ENCODE measurements at places on chromosomes 2 and 18. TPM values are rescaled to one million over a fixed set of nuclear protein-coding genes. Genes with fewer than 3 reads are reported as not detected.
A peak's percentile ranks its signal among the peaks of the same experiment; 100 is the strongest.

Gene TCF7L1
- polyA plus RNA-seq, result 62.5 TPM

Gene HOXD13
- polyA plus RNA-seq, result not detected

Gene OXER1
- polyA plus RNA-seq, result 8.0 TPM

Gene ACTR1B
- 47.3 TPM for polyA plus RNA-seq

- no peak for DNase-seq
Measured at GRCh38 chr18:292271-292670, 24.4 kb upstream of the THOC1 start.

GRCh38 chr2:46657042-46657504 is 177.7 kb downstream of the TMEM247 start:
- no peak for DNase-seq

GRCh38 chr2:124988111-124988510 is 963.0 kb downstream of the CNTNAP5 start:
- DNase-seq, result no peak

- DNase-seq, result no peak
Measured at GRCh38 chr18:58788971-58789875, 75.5 kb upstream of the ZNF532 start.

- DNase-seq, result no peak
Measured at GRCh38 chr2:227340106-227340505, 15.1 kb downstream of the MFF start.

- no peak for DNase-seq
Measured at GRCh38 chr2:166792808-166793207, 95.5 kb upstream of the XIRP2 start.

- DNase-seq, result no peak
Measured at GRCh38 chr2:113041871-113042270, 10.8 kb downstream of the IL36B start.

DNA sequence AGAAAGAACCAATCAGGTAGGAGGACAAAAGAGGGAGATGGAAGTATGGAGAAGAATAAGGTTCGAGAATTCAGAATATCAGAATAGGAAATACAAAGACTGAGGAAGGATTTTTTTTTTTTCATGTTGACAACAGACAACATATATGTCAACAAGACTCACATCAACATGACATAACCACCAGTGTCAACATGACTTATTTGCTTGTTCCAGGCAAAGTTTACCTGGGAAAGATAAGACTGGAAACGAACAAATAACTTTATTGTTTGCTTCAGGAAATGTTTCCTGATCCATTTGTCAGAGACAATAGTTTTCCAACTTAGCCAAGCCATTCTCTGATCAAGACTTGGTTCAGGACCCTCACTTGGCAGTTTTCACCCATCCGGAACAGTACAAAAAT is 321.9 kb upstream of the NETO1 start:
- no peak for DNase-seq

DNA sequence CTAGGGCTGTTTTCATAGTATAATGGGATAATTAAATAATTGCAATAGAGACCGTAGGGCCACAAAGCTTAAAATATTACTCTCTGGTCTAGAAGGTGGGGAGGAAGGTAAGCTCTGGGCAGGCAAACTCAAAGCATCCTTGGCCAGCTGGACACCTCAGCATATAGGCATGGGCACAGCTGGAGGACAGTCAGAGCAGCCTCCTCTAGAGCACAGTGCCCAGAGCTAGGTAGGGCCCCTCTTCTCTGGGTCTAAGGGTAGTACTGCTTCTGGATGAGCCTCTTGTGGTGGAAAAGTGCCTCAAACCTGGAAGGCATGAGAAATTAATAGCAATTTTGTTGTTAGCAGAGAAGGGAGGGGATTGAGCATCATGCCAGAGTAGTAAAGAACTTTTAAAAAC is 291.3 kb upstream of the FBXO11 start:
- DNase-seq, result no peak

DNA sequence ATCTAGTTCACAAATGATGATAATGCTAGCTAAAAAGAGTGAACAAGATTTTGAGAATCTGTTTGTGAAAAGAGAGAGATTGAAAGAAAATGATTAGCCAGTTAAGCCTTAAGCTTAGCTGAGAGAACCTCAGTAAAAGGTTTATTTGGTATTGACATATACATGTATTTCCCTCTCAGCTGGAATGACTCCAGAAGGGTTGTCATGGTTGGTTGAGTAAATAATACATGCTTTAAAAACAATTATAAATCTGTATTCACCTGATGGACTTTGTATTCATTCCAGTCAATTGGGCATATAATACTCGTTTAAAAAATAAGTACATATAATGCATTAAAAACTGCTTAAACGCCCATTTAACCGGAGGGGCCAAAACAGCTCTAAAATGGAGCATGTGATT is 181.4 kb downstream of the GRB14 start:
- DNase-seq, result no peak

GRCh38 chr2:80778704-80779103 is 474.2 kb upstream of the LRRTM1 start:
- DNase-seq, result no peak

GRCh38 chr2:219991116-219991515 is 363.7 kb downstream of the SLC4A3 start:
- no peak for DNase-seq

DNA sequence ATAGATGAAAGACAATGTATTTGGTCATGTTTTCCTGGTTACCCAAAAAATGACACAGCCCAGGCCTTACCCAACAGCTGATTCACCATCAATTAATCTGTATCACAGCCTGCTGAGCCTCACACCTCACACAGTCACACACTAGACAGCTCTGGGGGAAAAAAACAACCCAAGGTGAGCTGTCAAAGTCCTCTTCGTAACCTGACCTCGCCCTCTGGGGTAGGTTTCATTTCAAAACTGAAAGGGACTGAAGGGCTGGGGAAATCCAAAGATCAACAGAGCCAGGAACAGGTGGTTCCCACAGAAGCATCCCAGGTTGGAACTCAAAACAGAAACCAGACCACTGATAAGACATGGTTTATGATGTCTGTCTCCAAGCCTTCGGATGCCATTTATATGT is 18.2 kb upstream of the PCBP1 start:
- no peak for DNase-seq

DNA sequence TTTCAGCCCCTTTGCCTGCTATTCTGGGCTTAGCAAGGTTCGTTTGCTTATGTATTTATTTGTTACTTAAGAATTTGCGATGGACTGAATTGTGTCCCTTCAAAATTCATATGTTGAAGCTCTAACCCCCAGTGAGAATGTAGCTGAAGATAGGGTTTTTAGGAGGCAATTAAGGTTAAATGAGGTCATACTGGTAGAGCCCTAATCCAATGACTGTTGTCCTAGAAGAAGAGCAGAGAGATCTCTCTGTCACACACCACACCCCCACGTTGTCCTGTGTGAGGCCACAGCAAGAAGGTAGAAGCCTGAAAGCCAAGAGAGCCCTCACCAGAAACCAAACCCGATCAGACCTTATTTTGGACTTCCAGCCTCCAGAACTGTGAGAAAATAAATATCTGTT is 66.7 kb downstream of the KIAA1328 start:
- no peak for DNase-seq

- DNase-seq, result no peak
Measured at GRCh38 chr2:120814352-120814751, 78.7 kb downstream of the GLI2 start.

DNA sequence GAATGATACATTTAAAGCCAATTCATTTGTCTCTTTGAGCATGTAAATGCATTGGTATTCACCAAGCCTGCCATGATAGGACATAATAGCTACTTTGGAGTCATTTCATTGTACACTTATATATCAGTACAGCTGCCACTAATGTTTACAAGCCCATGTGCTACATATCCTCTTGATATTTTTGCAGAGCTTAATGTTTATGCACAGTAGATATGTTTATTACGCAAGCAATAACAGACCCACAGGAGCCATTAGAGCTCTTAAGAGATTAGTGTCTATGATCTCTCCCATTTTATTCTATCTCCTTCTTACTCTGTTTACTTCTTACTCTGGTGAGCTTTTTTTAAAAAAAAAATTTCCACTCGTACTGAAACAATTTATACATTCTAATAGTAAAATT is 1132.1 kb upstream of the ZEB2 start:
- peak; percentile 53 for DNase-seq

- DNase-seq, result no peak
Measured at GRCh38 chr2:14752295-14752694, 119.8 kb downstream of the LRATD1 start.

GRCh38 chr18:7618891-7619442 is 51.9 kb downstream of the PTPRM start:
- no peak for DNase-seq

DNA sequence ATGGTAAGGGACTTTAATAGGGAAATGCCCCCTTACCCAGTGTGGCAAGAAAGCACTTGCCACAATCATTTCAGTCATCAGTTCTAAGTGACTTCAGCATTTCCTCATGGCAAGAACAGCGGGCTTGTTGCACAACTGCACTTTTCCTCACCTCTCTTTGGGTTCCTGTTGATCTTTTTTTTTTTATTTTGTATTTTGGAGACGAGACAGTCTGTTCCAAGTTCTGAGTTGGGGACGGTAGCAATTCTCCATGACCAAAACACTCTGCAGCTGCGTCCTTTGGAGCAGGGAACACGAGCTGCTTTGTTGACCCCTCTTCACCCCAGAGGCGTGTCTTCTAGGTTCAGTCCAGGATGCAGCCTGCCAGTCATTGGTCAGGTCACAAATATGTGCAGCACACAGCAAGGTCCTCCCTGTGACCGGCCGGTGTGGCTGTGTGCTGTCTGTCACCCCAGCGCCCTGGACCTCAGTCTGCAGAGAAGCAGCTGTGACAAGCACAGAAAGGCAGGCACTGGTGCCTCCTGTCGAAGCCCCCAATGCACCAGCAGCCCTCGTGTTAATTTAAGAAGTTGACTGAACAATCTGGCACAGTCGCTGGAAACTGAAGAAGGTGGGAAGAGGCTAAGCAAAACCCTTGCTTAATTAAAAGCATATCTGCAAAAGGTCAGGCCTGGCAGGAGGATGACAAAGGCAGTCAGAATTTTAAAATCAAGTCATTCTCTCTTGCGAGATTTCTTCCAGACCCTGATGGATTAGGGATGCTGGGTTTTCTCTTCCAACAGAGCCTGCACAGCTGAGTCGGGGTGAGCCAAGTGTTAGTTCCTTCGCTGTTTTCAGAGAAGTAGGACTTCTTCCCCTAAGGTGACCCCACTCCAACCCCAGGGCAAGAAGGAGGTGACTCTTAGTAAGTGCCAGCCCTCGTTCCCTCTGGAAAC is 96.7 kb upstream of the COPS8 start:
- peak; percentile 82 for DNase-seq

DNA sequence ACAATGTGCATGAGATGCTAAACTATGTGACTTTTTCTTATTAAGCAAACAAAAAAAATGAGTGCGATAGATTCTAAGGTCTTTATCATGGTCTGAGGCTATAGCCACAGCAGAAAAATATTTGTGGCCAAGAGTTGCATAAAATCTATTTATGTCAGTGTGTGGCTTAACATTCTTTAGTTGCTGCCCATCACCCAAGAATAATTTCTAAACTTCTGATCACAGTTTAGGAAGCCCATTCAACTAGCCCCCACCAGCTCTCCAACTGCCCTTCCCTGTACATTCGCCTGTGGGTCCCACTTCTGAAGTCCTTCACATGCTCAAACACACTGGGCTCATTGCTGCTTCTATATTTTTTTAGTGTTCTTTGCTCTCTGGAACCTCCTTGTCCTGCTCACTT is 107.1 kb downstream of the CTNNA2 start:
- DNase-seq, result no peak

DNA sequence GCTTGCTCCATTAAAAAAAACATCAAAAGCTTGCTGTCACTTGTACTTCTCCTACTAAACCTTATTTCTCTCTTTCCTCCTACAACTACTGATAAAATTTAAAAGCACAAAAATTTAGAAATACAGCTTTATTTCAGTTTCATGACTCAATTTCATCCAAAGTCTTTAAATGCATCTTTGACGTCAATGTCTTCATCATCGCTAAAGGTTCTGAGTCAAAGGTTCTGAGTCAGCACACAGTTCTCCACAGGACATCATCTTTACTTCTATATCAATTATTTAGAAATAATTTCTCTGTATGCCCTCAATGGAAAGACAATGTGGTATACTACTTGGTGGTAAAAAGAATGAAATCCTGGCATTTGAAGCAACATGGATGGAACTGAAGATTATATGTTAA is 163.9 kb upstream of the DNMT3A start:
- DNase-seq, result no peak

- no peak for DNase-seq
Measured at GRCh38 chr2:105802587-105802986, 57.9 kb downstream of the NCK2 start.

- no peak for DNase-seq
Measured at GRCh38 chr18:65983750-65984149, 232.9 kb downstream of the CDH7 start.

DNA sequence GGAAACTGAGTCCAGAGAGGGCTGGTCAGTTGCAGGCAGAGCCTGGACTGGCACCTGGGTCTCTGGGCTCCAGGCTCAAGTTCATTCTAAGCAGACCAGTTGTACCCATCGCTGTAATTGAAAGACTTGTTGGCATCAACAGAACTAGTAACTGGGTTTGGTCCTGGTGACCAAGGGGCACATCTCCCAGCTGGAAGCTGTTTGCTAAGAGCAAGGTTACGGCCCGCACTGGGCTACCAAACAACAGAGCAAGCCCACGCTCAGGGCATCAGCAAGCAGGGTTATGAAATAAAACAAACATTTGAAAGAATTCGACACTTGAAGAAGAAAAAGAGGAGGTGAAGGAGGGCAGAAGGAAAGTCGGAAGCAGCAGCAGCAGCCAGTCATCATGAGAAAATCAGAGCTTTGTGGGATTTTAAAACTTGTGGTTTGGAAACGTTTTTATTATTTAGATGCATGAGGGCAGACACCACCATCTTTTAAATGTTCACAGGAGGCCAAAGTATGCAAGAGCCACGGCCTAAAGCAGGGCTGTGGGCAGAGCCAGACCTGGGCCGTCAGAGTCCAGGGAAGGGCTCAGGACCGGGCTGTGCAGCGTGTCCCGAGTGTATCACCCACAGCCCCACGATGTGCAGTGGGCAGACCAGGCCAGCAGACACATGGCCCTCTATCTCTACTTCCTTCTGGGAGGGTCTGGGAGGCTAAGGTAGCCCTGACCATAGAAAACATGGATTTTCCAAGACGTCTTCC is 220.3 kb downstream of the BCL2 start:
- no peak for DNase-seq

GRCh38 chr2:43455296-43455695 is 140.5 kb downstream of the THADA start:
- no peak for DNase-seq

- DNase-seq, result no peak
Measured at GRCh38 chr2:209986415-209986814, 16.0 kb upstream of the RPE start.

- no peak for DNase-seq
Measured at GRCh38 chr2:189191766-189192165, 12.2 kb upstream of the COL5A2 start.

DNA sequence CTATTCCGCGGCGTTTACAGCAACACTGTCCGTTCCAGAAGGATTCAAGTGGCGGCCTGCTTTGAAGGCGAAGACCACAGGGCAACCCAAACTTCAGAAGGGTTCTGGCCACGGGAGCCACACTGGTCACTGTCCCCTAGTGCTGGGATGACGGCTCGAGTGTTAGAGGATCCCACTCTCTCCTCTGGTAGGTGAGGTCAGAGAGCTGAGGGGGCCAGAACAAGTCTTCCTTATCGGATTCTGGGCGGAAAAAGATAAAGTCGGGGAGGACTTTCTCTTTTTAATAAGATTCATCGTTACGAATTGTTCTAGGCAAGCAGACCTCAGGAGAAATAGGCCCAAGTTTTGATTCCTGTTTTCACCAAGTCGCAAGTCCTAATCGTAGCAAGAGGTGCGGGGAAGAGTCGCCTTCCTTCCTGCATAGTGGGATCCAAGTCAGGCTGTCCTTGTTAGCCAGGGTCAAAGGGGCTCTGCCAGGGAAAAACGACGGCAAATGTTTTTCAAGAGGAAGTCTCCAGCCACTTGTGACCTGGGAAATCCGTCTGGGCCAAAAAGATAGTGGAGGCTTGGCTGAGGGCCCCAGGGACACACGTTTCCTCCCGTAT is 864 bp upstream of the MYL12A start:
- DNase-seq, result peak; percentile 35

Data from left lung (tissue), 14 donors.